ENCODE measurements at places on chromosomes 11 and 22.

DNA sequence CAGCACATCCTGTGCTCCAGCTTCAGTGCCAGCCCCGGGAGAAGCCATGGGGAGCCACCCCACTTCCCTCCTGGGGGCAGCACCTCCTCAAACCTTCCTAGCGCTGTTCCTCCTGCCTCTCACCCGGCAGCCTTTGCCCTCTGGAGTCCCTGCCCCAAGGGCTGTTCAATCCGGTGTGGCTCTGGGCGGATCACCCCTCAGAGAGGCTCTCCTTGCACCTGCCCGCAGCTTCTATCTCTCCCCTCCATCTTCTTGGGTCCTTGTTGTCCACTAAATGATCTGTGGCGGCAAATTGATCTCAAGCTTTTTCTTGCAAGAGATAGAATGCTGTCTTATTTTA, 18.1 kb upstream of the CDKN1C start:
- no peak for DNase-seq

- DNase-seq, result no peak
Measured at GRCh38 chr11:122246874-122247273, 130.9 kb upstream of the BLID start.

DNA sequence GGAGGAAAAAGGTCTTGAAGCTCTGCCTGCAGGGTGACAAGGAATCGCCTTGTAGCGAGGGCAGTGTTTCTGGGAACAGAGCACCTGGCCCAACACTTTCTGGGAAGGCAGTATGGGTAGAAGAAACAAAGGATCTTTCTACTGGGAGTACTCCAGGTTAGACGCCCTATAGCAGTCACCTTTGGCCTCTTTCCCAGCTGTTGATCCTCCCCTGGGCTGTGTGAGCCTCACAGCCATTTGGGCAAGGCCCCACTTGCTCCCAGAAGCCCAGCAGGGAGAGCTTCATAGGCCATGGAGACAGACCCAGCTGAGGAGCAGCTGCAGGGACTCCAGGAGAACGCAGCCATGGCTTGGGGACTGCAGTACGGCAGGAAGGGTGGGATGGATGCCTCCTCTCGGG, 1.2 kb downstream of the SLCO2B1 start:
- no peak for DNase-seq

DNA sequence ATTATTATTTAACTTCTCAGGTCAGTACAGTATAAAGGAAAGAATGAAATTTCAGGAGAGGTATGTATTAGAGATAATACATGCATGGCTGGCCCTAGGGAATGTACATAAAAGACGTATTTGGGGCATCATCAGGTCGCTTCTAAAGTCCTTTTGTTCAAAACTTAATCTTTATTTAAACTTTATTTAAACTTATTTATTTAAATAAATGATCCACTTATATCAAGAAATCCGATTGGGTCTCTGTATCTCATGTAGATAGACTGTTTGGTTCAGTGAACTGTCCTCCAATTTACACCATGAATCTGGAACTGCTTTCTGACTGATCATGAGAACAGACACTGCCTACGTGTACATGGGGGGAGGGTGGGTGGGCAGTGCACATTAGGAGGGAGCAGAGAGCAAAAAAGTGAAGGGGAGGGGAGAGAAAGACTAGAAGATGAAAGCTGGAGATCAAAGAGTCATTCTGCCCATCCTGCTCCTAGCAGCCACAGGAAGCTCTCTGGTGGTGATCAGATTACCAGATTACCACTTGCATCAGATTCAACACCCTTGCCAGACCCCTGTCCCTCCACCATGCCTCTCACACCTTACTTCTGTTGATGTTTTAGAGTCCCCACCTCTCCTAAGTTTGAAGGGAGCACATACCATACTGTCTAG, 92.1 kb upstream of the MTMR2 start:
- DNase-seq, result no peak

DNA sequence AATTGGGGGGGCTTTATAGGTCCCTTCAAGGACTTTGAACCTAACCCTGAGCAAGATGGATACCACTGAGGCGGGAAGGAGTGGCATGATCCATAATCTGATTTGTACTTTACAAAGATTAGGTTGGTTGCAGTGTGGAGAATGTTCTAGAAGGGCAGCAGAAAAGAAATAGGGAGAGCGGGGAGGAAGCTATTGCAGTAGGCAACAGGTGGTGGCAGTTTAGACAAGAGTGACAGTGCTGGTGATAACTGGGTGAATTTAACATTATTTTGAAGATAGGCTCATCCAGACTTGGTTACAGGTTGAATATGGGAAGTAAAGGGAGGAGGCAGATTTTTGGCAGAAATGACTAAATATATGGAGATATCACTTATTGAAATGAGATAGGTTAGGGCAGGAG, 179.9 kb upstream of the CADM1 start:
- DNase-seq, result no peak

DNA sequence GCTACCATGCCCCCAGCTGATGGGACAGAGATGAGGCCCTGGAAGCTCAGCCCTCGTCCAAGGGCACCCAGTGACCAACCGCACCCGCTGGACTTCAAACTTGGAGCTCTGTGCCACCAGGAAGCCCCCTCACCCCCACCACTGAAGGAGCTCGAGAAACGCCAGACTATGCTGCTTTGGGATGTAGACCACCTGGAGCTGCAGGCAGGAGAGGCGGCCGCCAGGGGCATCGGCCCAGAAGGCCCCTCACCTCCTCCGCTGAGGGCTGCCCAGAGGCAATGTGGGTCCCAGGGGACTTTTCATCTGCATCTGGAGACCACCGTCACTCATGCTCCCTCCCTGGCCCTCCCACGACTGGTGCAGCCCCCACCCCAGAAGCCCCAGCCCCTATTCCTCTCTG, 28.3 kb downstream of the CDKN1C start:
- no peak for DNase-seq

DNA sequence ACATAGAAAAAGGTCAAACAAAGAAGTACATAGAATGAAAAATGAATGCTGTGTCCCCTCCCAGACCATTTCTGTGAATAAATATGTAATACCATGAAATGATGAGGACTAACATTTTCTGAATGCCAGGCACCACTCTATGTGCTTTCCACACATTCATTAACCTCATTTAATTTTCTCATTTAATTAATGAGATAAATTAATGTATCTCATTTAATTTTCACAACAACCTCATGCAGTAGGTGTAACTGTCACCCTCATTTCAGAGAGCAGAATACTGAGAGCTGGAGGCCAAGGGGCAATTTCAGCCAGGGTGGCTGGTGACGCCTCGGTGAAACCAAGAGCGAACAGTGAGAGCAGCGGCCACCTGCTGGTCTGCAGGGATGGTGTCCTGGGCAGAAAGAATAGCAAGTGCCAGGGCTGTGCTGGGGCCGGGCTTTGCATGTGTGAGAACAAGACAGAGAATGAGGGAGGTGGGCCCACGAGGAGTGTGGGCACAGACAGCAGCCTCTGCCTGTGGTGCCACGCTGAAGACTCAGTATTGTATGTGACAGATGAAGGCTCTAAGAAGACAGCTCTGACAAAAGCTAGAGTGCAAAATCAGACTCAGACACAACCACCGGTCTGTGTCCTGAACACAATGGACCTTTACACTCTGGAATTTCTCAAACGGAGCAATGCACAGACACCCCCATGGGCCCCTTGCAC, 1.8 kb upstream of the SERPIND1 start:
- no peak for DNase-seq

DNA sequence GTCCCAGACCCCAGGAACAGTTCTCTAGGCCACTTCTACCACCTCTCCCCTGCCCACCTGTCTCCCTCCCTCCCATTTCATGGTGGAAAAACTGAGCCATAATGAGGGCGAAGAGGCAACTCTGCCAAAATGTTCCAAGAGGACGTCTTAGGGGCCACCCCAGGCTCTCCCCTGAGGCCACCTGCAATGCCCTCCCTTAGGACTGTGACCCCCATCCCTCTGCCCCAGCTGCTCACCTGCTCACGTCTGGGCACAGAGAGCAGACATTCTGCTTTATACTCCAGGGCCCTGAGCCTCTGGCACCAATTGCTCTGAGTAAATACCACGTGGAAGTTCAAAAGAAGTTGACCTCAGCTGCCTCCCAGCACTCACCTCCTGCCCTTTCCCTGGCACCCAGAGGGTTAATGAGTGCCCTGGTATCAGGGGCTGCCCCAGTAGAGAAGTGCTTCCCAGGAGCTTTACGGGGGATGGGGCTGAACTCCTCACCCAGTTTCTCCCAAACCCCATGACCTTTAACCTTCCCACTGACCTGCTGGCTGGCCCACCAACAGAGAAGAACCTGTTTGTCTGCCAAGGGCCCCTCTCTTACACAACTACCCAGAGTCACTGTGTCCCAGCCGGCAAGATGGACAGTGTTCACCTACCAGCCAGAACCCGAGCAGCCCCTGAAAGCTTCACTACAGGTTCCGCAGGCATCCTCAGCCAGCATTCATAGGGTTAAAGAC, 627 bp upstream of the APOA5 start:
- no peak for DNase-seq

- DNase-seq, result no peak
Measured at GRCh38 chr11:37544491-37544890, 946.5 kb upstream of the RAG2 start.

GRCh38 chr11:65292890-65293289, 21.8 kb upstream of the CDC42EP2 start:
- DNase-seq, result no peak

DNA sequence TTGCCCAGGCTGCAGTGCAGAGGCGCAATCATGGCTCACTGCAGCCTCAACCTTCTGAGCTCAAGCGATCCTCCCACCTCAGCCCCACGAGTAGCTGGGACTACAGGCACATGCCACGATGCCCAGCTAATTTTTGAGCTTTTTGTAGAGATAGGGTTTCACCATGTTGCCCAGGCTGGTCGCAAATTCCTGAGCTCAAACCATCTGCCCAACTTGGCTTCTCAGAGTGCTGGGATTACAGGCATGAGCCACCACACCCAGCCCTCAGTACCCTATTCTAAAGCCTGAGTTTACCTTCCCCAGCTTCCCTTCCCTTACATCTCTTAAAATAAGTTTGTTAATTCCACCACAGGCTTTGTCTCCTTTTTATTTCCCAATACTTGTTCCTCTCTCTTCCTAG, 59.1 kb downstream of the AMBRA1 start:
- no peak for DNase-seq

DNA sequence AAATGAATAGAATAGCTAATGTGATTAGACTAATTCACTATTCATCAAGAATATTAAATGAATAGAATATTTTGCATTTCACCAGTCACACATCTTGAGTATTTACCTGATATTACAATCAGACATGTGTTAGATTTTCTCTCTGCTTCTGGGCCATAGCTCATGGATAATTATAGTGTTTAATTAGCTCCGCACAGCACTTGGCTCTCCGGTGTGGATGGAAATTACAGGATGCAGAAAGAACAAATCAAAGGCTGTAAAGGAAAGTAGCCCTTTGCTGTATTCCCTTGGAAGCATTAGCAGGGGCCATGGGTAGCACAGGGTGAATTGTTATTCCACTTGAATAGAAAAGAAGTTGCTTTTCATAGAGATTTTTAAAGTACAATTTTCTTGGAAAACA, 320.3 kb upstream of the SORL1-AS1 start:
- DNase-seq, result no peak

Data from DMS 273 treated with DMSO at 0.1 percent for 48 hours (cell line).